AG10803 (cell line): ENCODE measurements at places on chromosomes 4 and X.

DNA sequence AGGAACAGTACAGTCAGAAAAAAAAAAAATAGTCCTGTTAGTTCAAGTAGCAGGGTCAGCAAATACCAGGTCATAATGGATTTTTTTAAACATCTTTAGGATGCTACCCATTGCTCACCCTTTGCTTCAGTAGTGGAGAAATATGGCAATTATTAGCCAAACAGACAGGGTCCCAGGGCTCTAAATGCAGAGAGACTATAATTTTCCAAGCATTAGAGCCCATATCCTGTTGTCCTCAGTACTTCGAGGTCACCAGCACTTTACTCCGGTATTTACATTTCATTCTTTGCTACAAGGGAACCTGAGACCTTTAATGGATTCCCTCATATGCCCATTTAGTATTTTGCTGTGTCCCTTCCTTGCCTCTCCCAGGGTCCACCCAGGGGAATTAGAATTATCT is 1562.9 kb upstream of the TENM3 start:
- no peak for DNase-seq

- DNase-seq, result peak; percentile 8
Measured at GRCh38 chr4:141036786-141037185, 96.5 kb downstream of the RNF150 start.

DNA sequence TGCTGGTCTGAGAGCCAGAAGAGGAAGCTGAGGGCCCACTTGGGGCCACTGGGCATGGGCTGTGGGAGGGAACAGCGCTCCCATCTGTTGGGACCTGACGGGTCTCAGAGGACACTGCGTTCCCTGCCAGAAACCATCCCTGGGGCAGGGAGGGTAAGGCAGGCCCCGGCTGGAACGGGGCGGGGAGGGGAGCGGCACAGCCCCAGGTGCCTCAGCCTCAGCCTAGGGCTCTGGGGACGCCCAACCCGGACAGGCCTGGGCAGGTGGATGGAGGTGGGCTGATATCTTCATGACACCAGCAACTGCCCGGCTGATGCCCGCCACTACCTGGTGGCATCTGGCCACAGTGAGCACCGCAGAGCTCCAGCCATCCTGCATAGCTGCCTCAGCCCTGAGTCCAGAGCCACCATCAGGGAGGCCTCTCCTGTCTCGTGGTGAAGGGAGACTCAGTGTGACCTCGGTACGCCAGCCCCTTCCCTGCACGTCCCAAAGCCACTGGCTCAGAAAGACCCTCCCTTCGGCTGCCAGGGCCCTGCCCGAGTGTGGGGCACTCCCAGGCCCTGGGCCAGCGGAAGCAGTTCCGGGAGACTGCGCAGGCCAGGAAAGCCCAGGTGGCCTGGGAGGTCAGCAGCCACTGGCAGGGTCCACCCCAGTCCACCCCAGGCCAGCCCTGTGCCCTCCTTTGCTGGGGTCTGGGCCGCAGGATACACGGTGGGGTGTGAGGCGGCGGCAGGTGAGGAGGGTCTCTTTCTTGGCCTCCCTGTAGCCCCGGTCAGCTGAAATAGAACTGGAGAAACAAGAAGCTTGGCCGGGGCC is 34.6 kb upstream of the FGFR3 start:
- DNase-seq, result no peak

DNA sequence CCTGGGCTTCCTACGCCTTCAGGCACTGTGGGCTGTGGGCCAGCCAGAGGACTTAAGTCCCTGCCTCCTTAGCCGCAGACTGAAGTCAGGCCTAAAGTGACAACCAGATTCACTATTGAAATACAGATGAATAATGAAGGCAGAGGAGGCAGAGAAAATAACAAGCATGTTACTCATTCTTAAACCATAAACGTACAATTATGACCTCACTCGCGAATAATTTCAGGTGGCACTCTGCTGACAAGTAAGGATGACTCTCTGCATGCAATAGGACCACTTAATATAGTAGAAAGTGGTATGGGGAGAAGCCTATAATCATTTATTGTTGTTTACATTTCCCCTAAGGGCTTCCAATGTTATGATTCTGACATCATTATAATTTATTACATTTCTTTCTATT is 409.2 kb upstream of the FGF13 start:
- DNase-seq, result peak; percentile 34

GRCh38 chrX:97234471-97235081 is 350.9 kb downstream of the RPA4 start:
- DNase-seq, result no peak

DNA sequence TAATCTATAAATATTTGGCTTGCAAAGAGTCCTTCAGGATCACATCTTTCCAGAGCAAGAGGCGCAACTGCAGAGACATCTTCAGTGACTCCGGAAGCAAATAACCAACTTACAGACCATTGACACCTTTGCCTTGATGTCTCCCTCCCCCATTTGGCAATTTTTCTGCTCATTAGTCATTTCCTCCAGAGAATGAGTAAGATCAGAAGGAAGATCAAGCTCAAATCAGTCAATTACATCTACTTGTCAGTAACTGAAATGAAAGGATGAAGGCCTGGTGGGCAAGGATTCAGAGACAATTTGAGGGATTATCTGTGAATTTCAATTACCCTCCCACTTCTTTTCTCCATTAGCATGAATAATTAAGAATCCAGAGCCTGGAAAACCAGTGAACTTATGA is 665.6 kb upstream of the CPEB2 start:
- DNase-seq, result no peak

DNA sequence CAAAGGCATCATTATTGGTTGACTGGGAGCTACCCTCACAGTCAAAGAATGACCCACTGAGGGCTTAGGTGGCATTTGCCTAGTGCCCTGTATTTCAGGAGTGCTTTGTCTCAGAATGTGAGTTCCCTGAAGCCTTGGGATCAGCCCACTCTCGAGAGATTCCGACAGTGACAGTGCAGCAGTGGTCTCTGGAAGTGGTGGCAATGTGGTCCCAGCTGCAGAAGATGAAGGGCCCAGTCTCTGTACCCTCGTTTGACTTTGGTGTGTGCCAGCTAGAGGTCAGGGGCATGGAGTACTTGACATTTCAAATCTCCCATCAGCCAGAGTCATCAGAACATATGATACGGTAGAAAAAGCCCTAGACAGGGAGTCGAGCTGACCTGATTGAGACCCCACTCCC is 153.7 kb downstream of the EFNB1 start:
- no peak for DNase-seq

DNA sequence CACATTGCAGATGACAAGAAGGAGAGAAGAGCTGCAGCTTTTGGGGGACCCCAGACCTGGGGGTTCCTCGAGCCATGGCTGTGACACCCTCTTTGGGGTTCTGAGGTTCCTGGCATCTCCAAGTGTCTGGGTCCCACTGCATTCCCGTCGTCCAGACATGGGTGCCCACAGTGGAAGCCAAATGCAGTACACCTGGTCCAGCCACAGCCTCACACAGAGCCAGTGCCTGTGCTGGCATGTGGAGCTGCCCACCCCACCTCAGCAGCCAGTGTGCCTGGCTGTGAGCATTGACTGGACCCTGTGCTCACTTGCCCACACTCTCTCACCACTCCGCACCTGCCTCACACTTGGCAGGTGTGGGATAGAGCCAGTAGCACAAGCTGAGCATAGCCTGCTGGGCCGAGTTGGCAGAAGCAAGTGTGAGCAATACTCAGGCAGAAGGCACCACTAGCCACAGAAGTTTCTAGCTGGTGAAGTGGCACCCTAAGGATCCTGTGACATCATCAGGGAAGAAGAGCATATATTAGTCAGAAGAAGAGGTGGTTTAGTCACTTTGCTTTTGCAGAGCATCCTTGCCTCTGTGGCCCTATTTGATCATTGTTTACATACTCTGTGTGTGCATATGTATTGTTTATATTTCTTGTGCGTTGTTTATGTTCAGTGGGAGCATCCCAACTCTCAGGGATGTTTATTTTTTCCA is 65.0 kb upstream of the MAGEB2 start:
- no peak for DNase-seq

DNA sequence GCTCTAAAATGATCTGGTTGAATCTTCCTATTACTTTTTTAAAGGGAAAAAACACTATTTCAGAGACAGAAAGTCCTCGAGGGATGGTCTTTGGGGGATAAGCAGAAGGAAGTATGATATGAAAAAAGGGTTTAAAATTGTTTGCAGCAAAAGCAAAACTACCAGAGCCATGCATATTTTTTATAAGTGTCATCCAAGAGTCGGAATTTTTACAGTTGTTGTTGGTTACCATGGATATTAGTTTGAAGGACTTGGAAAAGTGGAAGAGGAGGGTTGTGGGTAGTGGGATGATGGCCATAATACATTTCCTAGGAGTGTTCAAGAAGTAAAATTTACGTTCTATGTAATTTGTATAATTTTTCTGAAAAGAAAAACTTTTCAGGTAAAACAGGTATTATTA is 134.4 kb downstream of the PCDH7 start:
- DNase-seq, result no peak

DNA sequence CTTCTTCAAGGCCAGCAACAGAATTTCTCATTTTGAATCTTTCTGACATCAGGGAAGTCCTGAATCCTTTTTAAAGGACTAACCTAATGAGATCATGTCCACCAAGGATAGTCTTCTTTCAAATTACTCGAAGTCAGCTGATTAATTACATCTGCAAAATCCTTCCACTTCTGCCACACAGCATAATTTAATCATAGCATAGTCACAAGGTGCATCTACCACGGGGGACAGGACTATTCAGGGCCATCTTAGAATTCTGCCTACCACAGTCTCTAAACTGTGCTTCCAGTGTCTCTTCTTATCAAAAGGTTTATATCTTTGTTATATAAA is 53.7 kb downstream of the ATP10D start:
- no peak for DNase-seq

GRCh38 chrX:100995469-100995868 is 26.0 kb downstream of the ARL13A start:
- peak; percentile 73 for DNase-seq

DNA sequence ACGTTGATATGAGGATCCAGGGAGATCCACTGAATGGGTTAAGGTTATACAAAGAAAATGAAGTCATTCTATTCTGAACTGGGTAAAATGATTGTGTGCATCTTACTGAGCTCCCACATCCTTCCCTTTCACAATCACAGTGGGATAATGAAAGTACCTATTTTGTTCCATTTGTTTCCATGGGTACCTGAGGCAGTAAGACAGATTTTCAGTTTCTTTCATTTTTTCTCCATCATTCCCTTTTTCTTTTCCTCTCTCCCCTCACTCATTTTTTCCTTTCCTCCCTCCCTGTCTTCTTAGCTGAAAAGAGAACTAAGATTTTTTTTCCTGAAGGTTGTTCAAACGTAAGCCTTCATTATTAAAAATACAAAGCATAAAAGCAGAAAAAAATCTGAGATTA is 4.6 kb downstream of the GRIA2 start:
- DNase-seq, result no peak

- DNase-seq, result no peak
Measured at GRCh38 chr4:163343604-163344146, at the start of gene NPY5R. Gene NPY5R, plus strand, starts transcription at chr4:163343892. Its CDS starts 6,382 bp downstream, at chr4:163350274.

DNA sequence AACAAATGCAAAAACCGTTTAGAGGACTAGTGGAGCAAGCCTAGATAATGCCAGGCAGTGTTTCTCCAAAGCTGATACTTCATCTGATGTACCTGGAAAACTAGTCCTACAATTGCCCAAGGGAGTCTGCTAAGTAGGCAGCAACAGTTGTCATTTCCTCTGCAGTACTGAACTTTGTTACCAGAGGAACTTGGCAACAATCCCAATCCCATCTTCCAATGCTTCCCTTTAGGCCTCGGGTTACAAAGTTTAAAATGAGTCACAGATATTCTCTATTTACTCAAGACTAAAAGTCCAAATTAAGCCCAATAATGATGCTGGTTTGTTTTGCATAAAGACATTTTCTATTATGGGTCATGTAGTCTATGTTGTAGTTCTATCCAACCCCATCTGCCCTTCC is 120.0 kb upstream of the GLRA2 start:
- peak; percentile 3 for DNase-seq

DNA sequence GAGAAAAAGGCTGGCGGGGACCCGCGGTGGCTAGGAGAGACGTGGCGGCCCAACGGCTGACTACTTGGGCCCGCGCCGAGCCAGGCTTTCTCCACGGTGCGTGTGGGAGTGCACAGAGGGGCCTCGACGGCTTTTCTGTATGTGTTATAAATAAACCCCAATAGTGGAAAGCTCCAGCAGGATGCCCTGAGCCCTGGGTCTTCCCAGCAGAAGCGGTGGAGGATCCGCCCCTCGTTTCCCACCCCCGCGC is 268 bp upstream of the PRRG1 start:
- no peak for DNase-seq

DNA sequence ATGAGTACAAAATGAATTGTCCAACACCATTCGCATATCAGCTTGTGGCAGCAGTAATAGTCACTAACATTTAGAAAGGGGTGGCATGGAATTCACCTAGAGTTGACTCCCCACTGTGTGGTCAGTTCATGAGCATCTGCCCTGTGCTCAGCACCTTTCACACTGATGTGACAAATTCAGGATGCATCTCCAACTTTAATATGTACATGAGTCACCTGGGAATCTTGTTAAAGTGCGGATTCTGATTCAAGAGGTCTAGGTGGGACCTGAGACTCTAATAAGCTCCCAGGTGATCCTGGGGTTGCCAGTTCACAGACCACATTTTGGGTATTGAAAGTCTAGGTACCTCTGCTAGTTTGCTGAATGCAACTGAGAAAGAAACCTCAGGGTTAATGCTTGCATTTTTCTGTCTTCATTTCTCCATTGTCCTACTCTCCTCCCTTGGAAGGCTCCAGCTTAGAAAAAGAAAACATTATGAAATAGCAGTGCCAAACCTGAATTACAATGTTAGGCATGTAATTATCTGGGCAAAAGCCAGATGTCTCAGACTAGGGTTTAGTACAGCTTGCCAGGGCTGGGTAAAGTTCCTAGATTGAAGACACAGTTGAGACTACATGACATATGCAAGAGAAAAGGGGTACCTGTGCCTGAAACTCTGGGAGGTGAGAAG is 32.7 kb downstream of the TMSB4X start:
- DNase-seq, result peak; percentile 71

GRCh38 chrX:31232506-31232905 is 160.7 kb upstream of the FTHL17 start:
- DNase-seq, result no peak

GRCh38 chr4:5638976-5639375 is 69.4 kb downstream of the EVC2 start:
- DNase-seq, result peak; percentile 55

GRCh38 chr4:108941904-108942430 is 179.1 kb upstream of the ETNPPL start:
- no peak for DNase-seq

DNA sequence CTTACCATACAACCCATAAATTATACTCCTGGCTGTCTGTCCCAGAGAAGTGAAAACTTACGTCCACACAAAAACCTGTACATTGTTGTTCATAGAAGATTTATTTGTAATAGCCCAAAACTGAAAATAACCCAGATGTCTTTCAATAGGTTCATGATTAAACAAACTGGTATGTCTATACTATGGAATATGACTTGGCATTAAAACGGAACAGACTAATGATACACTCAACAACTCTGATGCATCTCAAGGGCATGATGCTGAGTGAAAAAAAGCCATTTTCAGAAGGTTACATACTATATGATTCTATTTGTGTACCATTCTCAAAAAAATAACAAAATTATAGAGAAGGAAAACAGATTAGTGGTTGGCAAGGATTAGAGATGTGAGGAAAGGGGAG is 11.6 kb upstream of the MND1 start:
- DNase-seq, result peak; percentile 36

DNA sequence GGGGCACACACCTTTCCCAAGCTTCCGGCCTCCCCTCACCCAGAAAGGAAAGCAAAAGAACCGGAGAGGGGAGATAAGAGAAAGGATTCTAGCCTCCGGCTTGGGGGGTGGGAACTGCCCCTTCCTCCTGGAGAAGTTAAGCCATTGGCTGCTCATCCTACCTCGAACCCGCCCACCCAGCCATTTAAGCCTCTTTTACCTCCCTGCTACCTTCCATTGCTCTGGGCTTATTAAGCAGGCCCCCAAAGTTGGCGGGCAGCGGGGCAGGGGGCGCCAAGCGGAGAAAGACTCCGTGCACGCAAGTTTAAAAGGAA is 2.3 kb downstream of the MAML3 start:
- DNase-seq, result peak; percentile 56
